Activated T-cell treated with anti-CD3 and anti-CD28 coated beads for 48 hours (primary cell): ENCODE measurements at places on chromosomes 5 and 9.

GRCh38 chr5:81717860-81718259 is 33.0 kb downstream of the SSBP2 start:
- DNase-seq, result no peak

- DNase-seq, result no peak
Measured at GRCh38 chr9:136784997-136785361, 6.2 kb upstream of the TMEM141 start.

GRCh38 chr5:178361657-178362445 is 129.2 kb upstream of the PHYKPL start:
- no peak for DNase-seq

GRCh38 chr5:140806834-140807775 is at the start of gene PCDHA4:
Gene PCDHA4 (plus strand): TSS chr5:140807068.
- peak; percentile 10 for DNase-seq

- DNase-seq, result no peak
Measured at GRCh38 chr5:140363631-140364471, 3.9 kb downstream of the SLC4A9 start.
